Kidney (tissue), 22 donors: ENCODE measurements at places on chromosomes 2 and 18. TPM values are rescaled to one million over a fixed set of nuclear protein-coding genes. Genes with fewer than 3 reads are reported as not detected.

BOK gene
- 22.9 TPM for polyA plus RNA-seq

CDKL4 gene
- not detected for polyA plus RNA-seq

CYRIA gene
- polyA plus RNA-seq: 1.0 TPM

MRPL30 gene
- 31.2 TPM for polyA plus RNA-seq

ALMS1 gene
- polyA plus RNA-seq: 9.2 TPM

KLHL14 gene
- polyA plus RNA-seq: 3.7 TPM

NYAP2 gene
- not detected for polyA plus RNA-seq

DNA sequence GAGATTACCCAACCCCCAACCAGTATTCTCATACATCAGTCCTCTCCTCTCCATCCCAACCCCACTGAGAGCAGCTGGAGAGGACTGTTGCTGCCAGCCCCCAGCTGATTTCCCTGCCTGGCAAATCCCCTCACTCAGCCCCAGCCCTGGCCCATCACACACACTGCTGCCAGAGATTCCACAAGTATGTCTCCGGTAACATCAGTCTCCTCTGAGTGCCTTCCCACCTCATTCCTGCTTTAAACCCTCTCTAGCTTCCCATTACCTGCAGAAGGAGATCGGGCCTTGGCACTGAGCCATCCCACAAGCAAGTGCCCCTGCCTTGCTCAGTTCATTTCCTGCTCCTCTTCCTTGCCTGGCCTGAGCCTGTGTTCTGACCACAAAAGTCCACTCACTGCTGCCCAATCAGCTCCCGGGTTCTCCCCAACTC is 50.6 kb upstream of the ZFP36L2 start:
- DNase-seq: no peak

DNA sequence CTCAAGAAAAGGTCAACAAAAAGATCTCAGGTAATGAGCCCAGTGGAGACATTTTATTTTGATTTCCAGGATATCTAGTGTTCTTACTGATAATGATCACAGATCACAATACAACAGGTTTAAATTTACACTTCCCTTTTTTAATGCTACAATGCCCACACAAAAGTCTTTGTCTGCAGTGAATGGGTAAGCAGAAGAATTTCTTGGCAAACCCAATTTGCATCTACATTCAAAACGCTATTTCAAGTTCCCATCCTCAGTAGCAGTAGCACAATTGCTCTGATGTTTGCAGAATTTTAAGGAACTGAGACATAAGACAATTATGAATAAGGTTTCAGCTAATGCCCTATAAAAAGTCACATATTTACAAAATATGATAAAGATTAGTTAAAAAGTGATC is 929.4 kb upstream of the PIK3C3 start:
- DNase-seq: no peak

- no peak for DNase-seq
Observed at GRCh38 chr18:7619676-7620075, 52.6 kb downstream of the PTPRM start.

- DNase-seq: no peak
Observed at GRCh38 chr2:40513201-40513600, 61.3 kb upstream of the SLC8A1 start.

GRCh38 chr18:26335156-26335555 is 108.9 kb downstream of the TAF4B start:
- no peak for DNase-seq

DNA sequence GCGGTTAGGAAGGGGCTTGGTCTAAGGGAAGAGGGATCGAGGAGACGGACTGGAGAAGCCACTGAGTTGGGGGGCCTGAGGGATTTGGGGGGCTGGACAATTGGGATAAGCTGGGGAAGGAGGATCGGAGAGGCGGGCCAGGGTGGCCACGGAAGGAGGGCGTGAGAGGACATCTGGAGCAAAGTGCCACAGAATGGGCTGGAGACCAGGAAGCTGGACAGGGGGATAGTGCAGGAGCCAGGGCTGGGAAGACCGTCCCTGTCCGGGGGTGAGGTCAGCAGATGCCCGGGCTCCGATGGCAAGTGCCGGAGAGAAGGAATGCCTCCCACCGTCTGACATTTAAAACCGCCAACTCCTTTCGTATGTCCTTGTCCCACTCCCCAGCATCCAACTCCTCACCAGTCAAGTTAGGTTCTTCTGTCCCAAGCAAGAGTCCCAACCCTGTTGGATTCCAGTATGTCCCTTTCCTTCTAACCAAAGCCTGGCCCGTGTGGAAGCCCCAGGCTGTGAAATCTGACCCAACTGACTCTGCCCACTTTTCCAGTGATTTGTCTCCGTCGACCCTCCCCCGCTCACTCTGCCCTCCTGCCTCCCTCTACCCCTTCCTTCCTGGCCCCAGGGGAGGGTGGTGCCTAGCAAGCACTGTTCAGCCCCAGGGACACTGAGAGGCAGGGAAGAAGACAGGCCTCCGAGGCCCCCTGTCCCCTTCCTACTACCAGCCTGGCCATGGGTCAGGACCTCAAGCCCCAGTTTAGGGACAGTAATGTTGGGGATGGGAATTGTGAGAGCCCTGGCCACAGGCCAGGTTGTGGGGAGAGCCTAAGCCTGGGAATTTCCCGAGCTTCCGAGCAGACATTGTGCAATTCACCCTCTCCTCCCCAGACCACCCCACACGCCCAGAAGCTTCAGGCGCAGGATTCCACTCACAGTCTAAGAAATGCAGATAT is 31.5 kb upstream of the TMBIM1 start:
- peak; percentile 94 for DNase-seq

DNA sequence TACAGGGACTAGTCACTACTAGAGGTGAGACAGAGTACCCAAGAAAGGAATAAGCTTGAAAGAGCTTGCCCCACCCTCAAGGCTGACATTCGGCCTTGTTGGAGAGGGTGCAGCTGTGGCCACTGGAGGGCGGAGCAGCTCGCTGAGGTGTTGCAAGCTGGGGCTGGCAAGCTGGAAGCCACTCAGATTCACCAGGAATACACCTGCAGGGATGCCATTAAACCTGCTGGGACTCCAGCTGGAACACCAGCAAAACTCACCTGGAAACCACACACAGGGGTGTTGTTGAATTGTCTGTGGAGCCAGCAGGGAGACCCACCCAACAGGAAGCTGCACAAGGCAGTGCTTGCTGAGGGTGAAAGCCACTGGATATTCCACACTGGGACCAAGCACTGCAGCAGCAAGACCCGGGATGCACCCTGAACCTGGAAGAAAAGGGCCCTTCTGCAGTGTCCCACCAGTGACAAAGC is 26.1 kb downstream of the KCTD18 start:
- DNase-seq: peak; percentile 63

DNA sequence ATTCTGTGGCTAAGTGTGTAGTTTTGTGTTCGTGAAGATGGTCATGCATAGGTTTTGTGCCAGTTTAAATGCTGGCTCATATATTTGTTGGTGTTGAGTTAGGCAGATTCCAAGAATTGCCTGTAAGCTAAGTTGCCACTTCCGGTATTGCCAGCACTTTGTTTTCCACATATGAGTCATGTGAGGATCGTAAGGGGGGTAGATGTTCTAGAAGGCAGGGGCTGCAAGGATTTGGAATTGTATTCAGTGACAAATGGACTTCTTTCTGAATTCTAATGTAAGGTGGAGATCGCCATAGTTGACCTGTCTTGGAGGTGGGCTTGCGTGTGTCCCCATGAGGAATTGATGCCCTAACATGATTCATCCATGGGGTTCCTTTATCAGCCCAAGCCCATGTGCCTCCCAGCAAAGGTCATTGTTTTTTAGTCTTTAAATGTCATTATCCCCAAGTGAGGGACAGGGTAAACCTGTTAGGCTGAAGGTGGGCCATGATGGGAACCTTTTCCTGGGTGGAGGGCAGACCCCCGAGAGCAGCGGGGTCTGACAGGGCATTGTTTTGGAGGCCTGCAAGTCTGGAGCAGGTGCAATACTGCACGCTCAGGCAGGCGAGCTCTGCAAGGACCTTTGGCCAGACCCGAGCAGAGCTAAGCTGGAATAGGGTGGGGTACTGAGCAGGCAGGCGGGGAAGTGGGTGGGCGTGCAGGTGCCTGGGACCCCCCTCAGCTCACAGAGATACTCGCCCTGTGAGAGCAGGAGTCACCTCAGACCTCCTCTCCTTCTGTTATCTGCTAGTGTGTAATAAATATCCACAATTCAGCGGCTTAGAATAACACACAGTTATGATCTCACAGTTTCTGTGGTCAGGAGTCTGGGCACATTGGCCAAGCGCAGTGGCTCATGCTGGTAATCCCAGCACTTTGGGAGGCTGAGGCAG is 77.4 kb downstream of the LRRFIP1 start:
- DNase-seq: no peak

DNA sequence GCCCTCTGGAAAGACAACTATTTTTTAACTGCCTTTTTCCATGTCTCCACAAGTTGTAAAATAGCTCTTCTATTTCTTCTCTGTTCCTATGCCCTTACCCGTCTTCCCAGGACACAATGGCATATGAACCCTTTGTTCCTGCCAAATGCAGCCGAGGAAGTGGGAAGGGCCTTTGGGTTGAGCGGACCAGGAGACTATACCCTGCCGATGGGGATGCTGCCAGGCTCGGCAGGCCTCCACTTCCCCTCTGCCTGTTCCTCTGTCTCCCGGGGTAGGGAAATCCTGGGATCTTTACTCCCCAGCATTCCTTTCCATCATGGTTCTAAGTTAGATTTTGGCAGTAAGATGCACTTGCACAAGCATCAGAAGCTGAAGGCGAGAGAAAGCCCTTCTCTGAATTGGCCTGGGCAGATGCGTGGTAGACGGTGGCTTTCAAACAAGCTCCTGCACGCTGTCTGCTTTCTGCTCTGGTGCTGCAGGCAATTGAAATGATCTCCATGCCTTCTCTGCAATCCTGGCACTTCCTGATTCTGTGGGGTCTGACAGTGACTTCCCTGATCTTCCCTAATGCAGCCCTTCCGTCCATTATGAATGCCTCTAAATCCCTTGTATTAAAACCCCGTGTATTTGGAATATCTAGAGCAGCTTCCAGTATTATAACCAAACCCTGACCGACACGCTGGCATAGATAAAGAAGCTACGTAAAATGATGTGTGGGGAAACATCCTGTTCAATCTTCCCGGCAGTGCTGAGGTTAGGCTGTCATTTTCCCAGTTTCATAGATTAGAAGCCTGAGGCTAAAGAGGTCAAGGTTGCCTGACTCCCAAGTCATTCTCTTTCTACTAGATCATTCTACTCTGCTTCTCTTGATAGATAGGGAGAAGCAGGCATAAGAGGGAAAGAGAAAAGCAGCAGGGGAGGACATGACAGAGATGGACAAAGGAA is 69.8 kb downstream of the MCFD2 start:
- DNase-seq: peak; percentile 25

DNA sequence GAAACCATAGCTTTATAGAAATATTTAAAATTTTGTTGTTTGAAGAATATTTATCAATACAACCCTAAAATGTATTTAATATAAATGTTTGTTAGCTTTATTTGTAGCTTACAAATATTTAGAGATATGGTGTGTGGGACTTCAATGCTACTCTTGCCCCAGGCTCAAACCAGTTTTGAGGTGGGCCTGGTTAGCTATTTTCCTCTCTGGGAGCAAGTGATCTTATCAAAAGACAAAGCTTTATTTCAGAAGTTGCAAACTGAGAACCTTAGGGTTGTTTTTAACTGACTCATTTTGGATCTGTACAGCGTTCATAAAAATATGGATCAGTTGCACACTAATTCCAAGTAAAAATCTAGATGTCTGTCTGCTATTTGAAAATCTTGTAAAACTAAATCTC is 563.6 kb upstream of the CDH2 start:
- no peak for DNase-seq

DNA sequence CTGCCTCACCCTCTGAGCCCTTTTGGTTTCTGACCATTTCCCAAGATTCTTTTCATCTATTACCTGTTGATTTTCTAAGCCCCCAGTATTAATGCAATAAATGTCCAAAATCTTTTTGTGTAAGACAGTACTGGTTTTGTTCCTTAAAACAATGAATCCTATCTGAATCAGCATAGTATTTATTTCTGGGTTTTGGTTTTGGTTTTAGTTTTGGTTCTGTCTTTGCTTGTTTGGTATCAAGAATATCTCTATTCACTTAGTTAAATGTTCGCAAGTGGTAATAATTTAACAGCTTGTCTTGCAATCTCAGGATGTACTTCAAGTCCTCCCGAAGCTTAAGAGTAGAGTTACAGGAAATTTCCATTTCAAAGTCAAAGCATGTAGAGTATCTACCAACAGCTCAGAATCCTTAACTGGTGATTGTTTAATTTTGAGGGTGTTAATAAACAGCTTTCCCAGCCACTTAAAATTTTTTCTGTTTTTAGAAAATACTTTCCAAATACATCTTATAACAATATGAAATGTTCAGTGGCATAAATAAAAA is 67.7 kb upstream of the NEDD4L start:
- DNase-seq: no peak

GRCh38 chr18:28584731-28585130 is 407.8 kb upstream of the CDH2 start:
- DNase-seq: peak; percentile 86

GRCh38 chr18:26993568-26993967 is 128.1 kb upstream of the AQP4 start:
- DNase-seq: no peak

- DNase-seq: no peak
Observed at GRCh38 chr2:158932131-158932645, 36.3 kb upstream of the TANC1 start.

- DNase-seq: peak; percentile 91
Observed at GRCh38 chr2:217943446-217944321, 59.1 kb downstream of the TNS1 start.

GRCh38 chr18:22048932-22049615 is 120.3 kb upstream of the GATA6 start:
- no peak for DNase-seq

DNA sequence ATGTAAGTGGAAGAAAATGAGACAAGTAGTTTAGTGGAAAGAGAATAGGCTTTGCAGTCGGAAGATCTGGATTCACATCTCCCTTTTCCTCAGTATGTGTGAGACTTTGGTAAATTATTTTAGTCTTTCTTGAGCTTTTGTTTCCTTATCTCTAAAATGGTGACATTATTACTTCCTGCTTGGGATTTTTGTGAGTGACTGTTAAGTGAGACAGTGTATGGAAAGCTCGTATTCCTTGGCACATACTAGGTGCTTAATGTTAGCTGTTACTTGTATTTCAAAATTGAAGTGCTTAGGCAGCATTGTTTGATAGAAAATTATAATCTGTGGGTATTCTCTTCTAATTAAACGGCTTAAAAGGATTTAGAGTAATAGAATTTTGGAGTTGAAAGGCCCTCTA is 2.0 kb downstream of the ZNF638 start:
- no peak for DNase-seq

DNA sequence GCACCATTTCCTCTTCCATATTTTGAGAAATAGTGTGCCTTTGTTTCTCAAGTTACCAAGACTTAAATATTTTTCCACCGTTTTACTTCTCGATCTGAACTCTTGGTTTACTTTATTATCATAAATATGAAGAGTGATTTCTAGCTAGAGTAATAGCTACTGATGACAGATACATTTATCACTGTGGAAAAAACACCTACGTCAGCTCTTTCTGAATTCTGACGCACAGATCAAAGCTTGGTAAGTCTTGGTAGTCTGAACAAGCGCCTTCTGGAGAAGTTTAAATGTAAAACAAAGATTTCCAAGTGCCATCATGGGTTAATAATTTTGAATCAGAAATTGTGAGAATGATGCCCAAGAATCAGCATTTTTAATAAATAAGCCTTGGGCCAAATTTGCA is 367.7 kb downstream of the DPP10 start:
- DNase-seq: no peak

GRCh38 chr2:5867056-5867455 is 174.9 kb downstream of the SOX11 start:
- DNase-seq: no peak
